ENCODE measurements at places on chromosomes 13 and 19.

- no peak for DNase-seq
Measured at GRCh38 chr19:16899566-16900075, 10.8 kb downstream of the F2RL3 start.

- DNase-seq: no peak
Measured at GRCh38 chr13:110293649-110294048, 13.3 kb downstream of the COL4A1 start.

- no peak for DNase-seq
Measured at GRCh38 chr13:94632226-94632980, 30.7 kb downstream of the GPR180 start.

- DNase-seq: no peak
Measured at GRCh38 chr13:72698164-72698563, 29.3 kb downstream of the MZT1 start.

DNA sequence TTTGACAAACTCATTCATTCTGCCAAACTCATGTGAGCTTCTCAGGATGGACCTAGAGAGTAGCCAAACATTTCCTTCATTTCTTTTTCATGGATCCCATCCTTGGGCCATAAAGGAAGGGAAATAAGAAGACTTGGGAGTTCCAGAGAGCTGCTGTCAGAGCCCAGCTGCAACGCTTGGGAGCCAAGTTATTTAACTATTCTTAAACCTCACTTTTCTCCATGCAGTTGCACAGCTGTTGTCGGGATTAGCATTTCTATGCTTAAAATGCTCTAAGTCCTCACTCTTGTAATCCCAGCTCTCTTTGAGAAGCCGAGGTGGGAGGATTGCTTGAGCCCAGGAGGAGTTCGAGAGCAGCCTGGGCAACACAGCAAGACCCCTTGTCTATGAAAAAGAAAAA lies 11.7 kb upstream of the CASP14 start:
- no peak for DNase-seq

- DNase-seq: no peak
Measured at GRCh38 chr19:5534787-5535586, 32.8 kb downstream of the TINCR start.

GRCh38 chr19:35937345-35938281 lies 1.4 kb downstream of the LRFN3 start:
- DNase-seq: no peak

- peak; percentile 77 for DNase-seq
Measured at GRCh38 chr19:38729653-38730469, 14.4 kb downstream of the CAPN12 start.

DNA sequence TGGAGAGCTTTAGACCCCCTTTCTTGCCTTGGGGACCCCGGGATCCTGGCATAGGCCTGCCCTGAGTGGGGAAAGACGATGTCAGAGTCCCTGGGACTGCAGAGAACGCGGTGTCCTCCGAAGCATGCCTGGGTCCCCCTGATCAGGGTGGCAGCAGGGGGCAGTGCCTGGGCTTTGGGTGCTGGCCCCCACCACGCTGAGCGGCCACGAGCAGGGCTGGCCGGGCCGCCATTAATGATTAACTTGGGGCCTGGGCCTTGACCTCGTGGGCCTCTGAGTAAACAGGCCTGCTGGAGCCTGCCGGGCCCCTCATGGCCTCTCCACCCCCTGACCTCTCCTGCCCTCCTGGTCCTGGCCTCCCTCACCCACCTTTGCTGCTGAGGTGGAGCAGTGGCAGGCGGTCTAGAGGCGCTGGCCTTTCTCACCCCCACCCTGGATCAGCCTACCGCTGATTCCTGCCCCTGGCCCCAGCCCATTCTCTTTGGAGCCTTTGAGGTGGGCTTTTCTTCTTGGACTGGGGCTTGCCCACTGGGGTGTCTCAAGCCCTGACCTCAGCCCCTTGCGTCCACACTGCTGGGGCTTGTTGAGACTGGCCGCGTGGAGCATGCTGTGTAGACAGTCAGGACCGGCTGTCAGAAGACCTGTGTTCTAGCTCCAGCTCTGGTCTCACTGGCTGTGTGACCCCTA lies 26.3 kb downstream of the CEBPA start:
- no peak for DNase-seq

DNA sequence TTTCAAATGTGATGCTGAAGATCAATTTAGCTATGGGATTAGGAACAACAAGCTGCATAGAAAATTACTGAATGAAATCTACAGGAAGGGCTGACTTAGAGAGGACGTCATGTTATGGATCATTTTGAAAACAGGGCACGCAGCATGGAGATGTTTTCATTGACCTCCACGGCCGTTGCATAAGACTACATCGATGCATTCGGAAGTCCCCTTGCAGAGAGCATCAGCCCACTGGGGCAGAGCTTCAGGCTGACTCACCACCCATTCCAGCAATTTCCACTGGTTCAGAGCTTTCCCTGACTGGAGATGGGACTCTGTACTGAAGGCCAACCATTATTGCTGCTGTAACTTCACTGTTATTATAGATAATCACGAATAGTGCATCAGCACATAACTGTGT lies 305.3 kb downstream of the IRS2 start:
- no peak for DNase-seq

- DNase-seq: no peak
Measured at GRCh38 chr19:1125601-1126467, 22.0 kb downstream of the GPX4 start.

DNA sequence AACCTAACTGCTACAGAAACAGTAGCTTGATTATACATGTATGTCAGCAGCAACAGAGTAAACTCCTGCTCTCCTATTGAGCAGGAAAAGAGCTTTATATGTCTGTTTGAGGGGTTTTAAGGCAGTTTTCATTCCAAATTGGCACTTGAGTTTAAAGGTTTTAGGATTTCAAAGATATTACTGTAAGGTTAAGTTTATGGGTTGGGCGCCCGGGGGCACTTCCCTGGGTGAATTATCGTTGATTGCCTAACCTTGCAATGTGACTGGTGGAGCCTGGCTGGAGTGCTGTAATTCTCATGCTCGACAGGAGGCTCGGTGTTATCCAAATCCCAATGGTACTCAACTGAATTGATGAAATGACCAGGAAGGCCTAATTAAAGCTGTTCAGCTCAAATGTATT lies 1586.1 kb downstream of the OLFM4 start:
- no peak for DNase-seq

DNA sequence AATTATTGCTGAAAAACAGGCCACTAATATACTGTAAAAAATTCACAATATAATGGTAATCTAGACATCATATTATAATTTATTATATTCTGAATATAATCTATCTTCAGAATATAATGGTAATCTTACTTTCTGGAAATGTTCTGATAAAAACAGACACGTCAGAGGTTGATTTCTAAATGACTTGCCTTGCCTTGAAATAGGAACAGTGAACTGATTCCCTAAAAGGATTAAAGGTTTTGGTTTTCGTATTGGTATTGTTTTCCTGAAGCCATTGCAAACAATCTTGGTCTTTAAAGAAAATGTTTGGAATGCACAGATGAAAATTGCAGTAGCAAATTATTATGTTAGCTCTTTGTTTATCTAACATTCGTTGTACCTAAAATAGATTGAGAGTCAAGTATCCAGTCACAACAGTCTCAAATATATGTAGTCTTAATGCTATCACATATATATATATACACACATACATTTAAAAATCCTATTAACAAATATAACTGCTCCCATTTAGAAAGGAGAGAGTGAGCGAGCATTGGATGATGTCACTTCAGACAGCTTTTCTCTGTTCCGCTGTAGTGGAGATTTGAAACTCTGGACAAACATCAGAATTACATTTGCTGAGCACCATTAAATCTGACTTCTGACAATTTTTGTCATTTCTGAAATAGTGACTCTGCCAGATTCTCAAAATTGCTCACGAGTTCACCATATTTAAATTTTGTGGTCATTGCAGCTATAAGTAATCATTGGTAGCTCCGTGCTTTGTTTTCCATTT lies 1.7 kb downstream of the ITM2B start:
- no peak for DNase-seq

GRCh38 chr19:17107546-17108452 lies 32.2 kb downstream of the MYO9B start:
- DNase-seq: no peak

- DNase-seq: no peak
Measured at GRCh38 chr19:57280962-57281400, 696 bp downstream of the ZNF460 start.

GRCh38 chr13:99151516-99151915 lies 49.1 kb upstream of the UBAC2 start:
- DNase-seq: no peak

DNA sequence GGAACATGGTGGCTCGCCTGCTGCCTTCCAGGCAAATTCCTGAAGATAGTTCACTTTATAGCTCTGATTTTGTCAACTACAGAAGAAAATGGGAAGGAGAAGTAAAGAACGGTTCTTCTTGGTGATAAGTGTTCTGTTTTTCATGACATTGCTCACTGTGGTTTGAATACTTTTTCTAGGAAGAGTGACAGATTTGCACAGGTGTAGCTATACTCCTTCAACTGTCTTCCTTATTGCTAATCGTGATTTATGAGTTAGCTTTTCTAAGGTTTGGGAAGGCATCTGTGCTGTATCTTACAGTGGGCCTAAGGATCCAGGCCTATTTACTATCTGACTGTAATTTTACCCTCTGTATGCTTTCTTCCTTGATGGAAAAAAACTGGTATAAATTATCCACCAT lies 405.6 kb downstream of the NDFIP2 start:
- no peak for DNase-seq

DNA sequence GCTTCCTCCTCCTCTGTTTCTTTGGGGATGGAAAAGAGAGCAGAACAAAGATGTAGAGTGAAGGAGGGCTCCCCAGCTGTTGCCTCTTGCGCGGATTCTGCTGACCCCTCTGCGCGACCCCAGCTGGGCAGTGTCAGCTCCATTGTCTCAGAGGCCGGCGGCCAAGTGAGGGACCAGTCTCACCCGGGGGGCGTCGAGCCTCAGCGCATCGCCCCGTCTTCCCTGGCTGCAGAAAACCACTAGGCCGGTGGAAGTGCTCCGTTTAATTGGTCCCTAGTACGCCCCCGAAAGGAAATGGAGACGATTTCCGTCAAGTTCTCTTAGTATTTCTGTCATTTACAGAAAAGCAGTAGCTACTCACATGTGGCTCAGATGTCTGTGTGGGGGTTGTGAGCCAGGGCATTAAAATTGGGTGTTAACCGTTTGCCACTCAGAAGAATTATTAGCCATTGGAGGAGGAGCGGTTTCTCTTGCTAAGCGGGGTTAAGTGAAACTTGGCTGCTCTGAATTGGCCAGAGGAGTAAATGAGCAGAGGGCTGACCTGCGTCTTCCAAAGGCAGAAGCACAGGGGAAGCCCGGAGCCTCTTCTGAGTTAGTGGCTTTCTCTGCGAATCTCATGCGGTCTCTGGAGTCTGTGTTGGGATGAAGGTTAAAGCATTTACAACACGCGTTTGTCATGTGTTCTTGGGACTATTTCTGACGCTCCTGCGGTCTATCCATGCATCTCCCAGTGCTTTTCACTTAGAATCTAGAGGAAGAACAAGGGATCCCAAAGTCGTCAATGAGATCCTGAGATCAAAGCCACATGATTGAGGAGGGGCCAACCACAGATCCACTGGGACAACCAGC lies 132.8 kb upstream of the MYO16 start:
- no peak for DNase-seq

DNA sequence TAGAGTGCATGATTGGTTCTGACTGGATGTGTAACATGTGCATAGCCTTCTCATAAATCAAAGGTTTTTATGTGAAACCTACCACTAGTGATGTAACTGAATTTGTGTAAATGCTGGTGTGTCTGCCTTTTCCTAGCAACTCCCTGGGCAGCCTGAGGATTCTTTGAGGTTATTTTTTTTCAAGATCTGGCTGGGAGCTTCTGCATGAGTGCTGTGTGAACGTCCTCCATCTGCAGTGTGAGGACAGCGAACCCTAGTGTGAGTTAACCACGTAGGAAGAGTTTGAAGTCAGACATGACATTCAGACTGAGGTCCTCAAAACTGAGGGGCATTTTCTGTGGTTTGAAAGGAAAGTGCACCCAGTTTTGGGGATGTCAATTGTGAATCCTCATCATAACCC lies 39.9 kb downstream of the DPRX start:
- DNase-seq: no peak

GRCh38 chr13:99693852-99694611 lies 192.8 kb downstream of the TM9SF2 start:
- no peak for DNase-seq

- no peak for DNase-seq
Measured at GRCh38 chr13:31503626-31504025, 235.7 kb upstream of the RXFP2 start.

GRCh38 chr19:11451871-11452619 lies 16.6 kb downstream of the PRKCSH start:
- no peak for DNase-seq

DNA sequence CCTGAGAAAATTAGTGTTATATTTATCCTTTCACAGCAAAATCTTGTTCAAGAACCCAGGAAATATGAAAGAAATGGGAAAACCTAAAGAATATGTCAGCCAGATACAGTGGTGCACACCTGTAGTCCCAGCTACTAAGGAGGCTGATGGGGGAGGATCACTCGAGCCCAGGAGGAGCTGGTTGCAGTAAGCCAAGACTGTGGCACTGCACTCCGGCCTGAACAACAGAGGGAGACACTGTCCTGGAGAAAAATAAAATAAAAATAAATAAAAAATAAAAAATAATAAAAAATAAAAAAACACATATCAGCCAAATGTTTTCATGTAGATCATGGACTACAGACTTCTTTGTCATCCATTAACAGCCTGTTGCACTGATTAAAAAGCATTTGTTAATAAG lies 244.8 kb upstream of the KLHL1 start:
- DNase-seq: no peak

DNA sequence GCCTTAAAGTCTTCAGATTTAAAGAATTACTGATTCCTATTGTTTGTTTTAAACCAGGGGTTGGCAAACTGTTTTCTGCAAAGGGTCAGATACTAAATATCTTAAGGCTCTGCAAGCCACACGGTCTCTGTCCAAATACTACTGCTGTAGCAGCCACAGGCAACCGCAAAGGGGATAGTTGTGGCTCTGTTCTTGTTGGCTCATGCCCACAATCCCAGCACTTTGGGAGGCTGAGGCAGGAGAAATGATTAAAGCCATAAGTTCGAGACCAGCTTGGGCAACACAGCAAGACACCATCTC lies 22.4 kb downstream of the RANBP3 start:
- no peak for DNase-seq

- no peak for DNase-seq
Measured at GRCh38 chr19:38170334-38170733, 53.7 kb downstream of the DPF1 start.
